ENCODE measurements at places on chromosomes 12 and 14.

DNA sequence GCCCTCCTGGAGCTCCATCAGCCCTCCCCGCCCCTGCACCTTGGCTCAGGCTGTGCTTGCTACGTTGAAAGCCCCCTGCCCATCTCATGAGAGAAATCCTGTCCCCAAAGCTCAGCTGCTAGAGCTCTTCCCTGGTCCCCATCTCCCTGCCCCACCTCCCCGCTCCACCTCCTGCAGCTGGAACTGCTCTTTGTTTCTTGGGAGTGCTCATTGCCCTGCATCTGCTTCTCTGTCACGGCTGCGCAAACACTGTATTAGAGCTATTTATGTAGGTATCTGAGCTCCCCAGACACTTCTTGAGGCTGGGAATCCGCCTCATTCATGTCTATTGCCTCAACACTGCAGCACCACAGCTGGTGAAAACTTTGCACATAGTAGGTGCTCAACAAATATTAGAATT, 32.8 kb upstream of the PRIMA1 start:
- no peak for DNase-seq

- no peak for DNase-seq
These were observed 57.6 kb upstream of the GALNT9 start for GRCh38 chr12:132386926-132387497.

DNA sequence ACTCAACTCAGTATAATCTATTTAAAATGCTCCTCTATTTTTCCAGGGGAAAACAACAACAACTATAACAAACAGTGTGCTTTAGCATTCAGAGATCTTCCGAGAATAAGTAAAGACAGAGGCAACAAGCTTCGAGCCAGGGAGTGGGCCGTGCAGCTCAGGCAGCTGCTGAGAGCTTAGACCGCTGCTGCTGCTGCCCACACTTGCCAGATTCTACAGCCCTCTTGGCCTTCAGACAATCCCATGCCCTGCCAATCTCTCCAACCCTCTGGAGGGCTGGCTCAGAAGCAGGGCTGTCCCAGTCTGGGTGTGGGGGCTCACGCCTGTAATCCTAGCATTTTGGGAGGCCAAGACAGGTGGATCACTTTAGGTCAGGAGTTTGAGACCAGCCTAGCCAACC, 23.4 kb upstream of the ELK3 start:
- no peak for DNase-seq

- DNase-seq, result no peak
These were observed 557.2 kb upstream of the STXBP6 start for GRCh38 chr14:25607192-25607591.

Data from A549 (cell line).